ENCODE measurements at places on chromosomes 16 and 17.
A peak's percentile ranks its signal among the peaks of the same experiment; 100 is the strongest.

DNA sequence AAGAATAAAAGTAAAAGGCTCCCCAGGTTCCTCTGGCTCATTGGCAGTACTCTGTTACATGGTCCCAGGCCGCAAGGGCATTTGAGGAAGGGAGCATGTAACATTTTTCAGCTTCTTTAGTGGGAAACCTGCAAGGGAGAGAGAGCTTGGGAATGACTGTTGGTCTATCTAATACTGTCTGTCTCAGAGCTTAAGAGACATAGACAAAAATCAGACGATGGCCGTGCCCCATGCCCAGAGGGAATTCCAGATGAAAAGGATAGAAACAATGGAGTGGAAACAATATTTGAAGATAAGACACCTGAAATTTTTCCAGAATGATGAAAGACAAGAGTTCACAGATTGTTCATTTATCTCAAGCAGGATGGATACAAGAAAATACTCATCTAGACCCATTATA is 48.1 kb upstream of the ADORA2B start:
- no peak for DNase-seq

DNA sequence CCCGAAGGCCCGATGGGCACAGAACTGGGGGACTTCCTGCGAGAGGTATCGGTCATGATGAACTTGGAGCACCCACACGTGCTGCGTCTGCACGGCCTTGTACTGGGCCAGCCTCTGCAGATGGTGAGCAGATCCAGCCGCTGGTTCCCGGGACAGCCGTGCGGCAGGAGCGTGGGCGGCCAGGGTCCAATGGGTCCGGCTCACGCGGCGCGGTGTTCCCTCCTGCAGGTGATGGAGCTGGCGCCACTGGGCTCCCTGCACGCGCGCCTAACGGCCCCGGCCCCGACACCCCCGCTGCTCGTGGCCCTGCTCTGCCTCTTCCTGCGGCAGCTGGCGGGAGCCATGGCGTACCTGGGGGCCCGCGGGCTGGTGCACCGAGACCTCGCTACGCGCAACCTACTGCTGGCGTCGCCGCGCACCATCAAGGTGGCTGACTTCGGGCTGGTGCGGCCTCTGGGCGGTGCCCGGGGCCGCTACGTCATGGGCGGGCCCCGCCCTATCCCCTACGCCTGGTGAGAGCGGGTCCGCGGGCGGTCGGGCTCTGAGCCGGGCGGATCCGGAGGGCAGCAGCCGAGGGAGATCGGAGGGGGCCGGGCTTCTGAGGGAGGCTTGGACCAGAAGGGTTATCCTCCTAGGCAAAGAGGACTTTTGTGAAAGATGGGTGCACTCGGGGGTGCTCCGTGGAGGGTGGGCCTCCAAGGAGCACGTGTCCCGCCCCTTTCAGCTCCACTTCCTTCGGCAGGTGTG is 3.0 kb downstream of the TNK1 start:
- DNase-seq, result no peak

DNA sequence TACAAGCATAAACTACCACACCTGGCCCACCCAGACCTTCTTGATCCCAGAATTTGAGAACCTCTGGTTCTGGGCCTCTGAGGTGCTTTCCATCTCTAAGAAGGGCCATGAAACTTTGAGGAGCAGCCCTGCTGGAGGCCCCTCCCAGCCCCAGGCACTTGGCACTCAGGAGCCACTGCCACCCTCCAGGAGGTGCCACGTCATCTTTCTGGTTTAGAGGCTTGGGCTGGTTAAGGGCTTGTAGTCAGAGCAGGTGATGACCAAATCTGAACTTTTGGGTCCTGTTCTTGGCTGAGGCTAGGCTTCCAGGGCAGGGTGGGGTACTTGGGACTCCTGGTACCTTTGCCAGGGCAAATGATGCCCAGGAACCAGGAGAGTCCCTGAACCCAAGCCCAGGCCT is 13.8 kb upstream of the DLX4 start:
- no peak for DNase-seq

DNA sequence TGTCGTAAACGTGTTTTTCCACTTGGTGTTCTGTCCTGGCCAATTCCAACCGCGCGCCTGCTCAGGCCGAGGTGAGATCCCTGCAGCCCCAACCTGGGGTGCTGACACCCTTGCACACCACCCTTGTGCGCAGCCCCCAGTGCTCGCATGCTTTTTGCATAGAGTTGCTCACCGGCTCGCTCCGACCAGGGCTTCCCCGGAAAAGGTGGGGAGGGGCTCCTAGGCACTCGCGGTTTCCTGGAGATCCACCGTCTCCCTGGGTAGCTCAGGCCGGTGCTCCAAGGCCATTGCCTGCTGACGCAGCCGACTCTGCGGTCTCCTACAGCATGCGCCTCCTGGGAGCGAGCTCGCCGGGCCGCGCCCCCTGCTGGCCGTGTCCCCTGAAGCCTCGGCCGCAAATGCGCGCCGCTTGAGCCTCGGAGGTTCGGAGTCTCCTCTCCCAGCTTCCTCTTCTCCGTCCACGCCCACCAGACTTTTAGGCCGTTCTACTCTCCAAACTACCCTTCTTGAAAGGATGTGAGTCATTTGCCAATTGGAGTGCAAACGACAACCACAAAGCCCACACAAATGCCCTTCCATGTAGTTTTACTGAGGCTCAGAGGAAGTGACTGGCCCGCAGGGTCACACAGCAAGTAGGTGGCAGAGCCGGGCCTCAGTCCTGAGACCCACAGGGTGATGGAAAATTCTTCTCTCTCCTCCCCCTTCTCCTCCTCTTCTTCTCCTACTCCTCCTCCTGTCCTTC is 7.2 kb upstream of the PDP2 start:
- peak; percentile 99 for DNase-seq

GRCh38 chr16:18937390-18937789 is 11.2 kb upstream of the SMG1 start:
- DNase-seq, result no peak

- no peak for DNase-seq
Measured at GRCh38 chr16:69469807-69470561, 45.6 kb downstream of the CYB5B start.

GRCh38 chr17:59370593-59371299 is 39.3 kb downstream of the YPEL2 start:
- no peak for DNase-seq

GRCh38 chr17:21263376-21263775 is 10.2 kb upstream of the NATD1 start:
- DNase-seq, result no peak

GRCh38 chr16:4399001-4399730 is 17.2 kb downstream of the CORO7 start:
- no peak for DNase-seq

- no peak for DNase-seq
Measured at GRCh38 chr17:77494664-77495435, 354.1 kb downstream of the SEC14L1 start.

DNA sequence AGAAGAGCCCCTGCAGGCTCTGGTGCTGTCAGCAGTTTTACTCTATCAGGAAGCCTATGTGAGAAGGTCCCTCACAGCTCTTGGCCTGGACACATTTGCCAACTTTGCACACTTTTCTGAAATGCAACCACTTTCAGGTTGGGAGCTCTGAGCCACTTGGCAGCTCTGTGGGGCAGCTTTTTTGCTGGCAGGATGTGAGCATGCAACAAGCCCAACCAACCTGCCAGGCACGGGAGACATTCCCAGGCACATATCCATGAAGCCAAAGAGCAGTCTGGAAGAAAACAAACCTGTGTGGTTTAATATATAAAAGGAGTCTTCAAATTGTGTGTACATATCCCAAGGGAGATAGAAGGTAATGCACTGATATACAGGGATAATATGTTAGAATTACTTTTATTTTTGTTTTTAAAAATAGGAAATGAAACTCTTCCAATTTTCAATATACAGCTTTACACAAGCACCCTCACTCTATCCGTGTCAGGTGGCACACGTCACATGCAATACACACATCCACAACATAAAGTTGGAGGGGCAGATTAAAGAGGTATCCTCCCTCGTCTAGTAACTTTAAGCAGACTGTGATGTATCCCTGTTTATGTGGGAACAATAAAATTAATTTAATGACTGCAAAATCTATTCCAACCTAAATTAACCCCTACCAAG is 57.4 kb upstream of the COX10 start:
- no peak for DNase-seq

DNA sequence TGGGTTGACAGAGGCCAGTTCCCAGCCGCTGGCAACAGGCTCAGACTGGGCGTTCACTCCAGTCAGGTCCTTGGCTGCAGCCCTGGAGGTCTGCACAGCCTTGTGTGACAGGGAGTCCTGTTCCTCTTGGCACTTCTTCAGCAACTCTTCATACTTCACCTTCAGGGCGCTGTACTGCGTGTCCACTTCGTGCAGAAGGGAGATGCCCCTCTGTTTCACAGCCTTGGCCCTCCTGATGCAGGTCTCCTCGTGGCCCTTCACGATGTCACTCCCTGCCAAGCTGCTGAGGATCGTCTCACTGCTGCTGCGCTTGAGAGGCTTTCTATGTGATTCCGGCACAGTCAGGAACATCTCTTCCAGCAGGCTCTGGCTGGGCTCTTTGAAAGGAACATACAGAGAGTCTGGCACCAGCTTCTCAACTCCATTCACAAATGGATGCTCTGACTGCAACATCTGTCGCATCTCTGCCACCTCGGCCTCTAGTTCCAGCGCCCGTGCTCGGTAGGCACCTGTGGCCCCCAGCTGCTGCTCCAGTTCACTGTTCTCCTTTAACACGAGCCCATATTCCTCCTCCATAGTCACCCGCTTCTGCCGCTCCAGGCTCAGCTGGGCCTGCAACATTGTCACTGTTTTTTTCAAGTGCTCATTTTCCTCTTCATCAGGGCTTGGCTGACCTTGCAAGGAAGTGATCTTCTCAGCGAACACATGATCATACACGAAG is 27.2 kb downstream of the CDR2 start:
- no peak for DNase-seq

DNA sequence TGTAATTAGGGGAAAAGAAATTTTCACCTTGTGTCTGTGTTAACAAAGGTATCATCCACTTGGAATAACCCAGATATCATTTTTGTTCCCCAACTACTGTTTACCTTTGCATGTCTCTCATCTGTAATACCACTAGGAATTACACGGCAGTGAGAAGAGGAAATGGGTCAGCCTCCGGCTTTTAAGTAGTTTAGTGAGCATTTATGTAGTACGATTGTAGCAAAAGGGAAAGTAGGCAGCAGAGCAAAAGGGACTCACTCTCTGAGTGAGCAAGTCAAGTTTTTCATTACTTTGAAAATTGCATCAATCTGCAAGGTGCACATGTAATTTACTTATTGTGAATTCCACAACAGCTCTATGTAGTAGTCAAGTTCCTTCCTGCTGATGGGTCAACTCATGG is 11.2 kb downstream of the PHF12 start:
- DNase-seq, result no peak

- DNase-seq, result no peak
Measured at GRCh38 chr17:81488276-81488860, 24.2 kb downstream of the ACTG1 start.

DNA sequence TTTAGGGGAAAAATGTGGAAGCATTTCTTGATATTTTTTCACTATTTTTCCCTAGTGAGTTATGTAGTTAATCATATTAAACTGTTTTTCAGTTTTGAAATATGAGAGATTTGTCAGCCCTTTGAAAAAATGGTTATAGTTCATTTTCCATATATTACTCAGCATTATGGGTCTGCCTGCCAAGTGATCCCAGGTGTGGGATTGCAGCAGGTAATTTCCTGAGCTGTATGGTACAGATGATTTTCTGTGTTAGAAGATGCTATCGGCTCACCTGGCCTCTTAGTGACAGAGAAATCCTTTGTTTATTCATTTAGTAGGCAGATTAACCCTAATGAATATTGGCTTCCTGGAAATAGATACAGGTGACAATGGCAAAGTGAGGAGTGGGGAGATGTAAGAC is 275.1 kb upstream of the TBX2 start:
- DNase-seq, result no peak

DNA sequence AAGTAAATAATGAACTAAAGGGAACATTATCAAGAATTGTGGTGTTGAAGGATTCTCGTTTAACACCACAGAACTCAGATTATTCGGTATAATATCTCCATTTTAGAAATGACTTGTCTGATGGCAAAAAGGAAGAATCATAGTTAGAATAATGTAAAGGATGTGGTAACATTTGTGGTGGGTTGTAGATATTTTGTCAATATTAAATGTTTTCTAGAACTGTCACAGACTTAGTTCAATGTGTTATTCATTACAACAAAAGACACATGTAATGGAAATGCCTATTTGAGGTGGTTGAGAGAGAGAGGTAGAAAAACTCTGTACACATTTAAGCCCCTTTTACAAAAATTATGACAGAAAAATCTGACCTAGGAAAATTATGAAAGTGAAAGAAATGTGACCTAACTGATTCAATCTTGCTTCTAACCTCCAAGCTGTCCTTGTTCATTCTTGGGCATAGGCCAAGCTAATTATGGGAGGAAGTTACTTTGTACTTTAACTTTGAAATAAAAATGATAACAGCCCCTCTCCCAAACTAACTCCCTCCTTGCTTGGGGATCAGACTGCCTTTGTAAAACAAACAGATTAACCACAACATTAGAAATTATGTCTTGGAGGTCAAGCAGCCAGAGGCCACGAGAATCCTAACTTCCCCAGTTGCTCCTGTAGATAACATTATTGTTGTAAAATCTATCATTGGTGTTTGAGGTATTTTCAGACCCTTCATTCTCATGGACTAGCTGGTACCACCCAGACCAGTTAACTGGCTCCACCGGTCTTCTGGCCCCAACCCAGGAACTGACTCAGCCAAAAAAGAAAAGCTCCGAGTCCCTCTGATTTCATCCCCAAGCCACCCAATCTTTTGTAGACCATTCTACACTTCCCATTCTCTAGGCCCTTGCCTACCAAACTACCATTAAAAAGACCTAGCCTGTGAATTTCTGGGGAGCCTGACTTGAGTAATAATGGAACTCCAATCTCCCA is 1287.8 kb upstream of the CDH8 start:
- no peak for DNase-seq

- DNase-seq, result no peak
Measured at GRCh38 chr17:81029859-81030258, 5.1 kb upstream of the BAIAP2 start.

DNA sequence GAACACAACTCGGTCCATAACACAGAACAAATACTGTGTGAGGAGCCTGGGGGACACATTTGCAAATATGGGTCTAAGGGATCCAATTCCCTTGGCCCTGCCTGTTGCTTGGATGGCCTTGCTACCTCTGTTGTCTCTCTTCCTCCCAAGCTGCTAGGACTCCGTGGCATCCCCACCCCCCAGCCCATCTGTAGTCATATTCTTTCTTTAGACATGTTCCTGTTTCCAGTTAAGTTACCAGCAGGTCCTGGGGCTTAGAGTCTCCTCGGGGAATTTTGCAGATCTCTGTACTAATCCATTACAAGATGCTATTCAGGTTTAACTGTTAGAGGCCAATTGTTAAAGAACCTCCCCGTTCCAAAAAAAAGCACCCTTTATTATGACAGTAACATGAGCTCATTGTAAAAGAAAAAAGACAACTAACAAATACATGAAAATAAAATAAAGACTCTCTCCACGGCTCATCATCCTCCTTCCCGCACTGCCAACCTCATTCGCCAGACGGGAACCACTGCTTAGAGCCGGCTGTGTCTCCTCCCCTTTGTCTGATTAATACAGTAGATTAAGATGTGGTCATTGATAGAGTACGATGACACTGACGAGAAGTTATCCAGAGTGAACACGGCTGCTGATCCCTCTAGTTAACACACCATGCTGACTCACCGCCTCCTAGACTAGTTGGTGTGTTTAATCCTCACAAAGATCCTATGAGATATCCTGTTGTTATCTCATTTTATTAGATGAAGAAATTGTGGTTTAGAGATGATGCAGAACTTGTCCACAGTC is 22.2 kb downstream of the HS3ST4 start:
- no peak for DNase-seq

Data from SIG-M5 (cell line).